ENCODE measurements at places on chromosomes 16 and 17.

- DNase-seq, result no peak
These were observed 111.7 kb upstream of the CDH5 start for GRCh38 chr16:66254751-66255150.

- DNase-seq, result no peak
These were observed 342.1 kb downstream of the ZFHX3 start for GRCh38 chr16:72705801-72706200.

DNA sequence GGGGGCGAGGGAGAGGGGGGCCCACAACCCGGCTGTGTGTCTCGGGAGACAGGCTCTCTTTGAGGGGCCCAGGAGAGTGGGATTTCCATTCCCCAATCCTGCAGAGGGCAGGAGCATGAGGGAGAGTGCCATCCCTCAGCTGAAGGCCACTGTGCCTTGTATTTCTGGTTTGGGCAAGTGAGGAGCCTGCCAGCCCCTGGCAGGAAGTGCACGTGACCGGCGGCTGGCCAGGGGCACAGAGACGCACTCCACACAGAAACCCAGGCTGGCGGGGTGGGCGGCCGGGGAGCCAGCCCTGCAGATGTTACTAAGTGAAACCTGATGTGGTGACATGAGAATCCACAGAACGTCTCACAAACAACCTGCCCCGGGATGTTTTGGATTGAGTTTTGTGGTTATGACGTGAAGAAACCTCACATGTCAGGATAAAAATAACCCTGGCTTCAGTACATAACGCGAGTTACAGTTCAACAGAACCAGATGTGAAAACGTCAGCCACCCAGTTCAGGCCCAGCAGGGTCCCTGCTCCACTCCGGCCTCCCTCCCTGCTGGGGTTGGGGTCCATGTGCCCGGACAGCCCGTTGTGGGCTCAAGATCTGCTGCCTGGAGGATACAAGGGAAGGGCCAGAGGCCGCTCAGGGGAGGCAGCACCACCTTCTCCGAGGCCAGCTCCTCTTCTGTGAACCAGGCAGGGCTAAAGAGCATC is 51.7 kb upstream of the MTSS2 start:
- DNase-seq, result no peak

DNA sequence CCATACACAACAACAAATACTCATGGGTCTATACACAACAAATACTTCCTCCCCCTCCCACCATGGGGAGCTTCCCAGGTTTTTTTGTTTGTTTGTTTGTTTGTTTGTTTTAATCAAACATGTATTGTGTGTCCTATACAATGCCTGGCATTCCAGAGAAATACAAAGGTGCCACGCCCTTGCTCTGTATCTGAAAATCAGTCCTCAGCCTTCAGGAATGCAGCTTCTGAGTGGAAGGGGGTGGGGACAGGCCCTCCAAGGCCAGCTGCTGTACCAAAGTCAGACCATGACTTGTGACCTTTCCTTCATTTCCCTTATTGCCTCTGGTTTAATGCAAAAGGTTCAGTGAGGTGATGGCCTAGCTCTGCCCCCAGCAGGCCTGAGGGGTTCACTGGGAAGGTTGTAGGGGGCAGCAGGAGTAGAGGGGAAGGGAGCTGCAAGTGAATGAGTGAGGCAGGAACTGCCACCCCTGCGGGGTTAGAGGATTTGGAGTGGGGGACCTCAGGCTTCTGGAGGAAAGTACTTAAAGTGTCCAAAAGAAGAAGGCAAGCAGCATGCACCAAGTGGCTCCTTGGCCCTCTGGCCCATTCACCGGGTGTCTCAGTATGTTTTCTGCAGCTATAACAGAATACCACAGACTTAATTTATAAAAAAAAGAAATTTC is 105.2 kb downstream of the CLEC16A start:
- peak; percentile 42 for DNase-seq

DNA sequence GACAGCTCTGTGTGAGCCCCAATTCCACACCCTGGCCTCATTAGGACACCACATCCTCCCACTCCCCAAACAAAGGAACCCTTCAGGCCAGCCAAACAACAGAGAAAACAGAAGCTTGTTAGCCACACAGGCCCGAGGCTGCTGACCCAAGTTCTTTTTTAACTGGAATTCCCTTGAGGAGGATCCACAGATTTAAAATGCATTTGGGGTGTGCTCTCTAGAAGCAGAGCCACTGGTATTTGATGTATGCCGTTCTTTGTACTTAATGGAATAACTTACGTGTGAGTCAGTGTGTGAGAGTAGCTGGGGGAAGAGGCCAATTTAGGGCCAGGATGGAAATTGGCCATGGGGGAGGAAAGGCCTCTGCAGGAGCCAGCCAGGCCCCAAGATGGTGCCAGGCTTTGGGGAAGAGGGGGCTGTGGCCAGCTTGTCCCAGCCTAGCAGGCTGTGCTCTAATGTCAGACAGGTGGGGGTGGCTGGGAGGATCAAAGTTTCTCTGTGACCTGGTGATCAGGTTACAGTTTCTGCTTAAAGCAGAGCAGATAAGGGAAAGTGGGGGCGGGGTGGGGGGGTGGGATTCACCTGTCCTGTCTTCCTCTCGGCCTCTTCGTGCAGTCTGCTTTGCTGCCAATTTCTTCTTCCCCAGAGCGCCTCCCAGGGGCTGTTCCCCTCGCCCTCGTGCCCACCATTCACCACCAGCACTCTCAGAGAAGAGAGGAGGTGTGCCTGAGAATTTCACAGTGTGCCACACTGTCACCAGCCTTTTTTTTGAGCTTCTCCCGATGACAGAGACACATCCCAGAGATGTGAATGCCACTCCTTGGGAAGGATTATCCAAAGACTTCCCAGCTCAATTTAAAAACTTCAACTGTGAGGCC is 50.8 kb downstream of the TOM1L2 start:
- peak; percentile 86 for DNase-seq

- DNase-seq, result no peak
These were observed 61.5 kb downstream of the PCTP start for GRCh38 chr17:55812323-55812722.

DNA sequence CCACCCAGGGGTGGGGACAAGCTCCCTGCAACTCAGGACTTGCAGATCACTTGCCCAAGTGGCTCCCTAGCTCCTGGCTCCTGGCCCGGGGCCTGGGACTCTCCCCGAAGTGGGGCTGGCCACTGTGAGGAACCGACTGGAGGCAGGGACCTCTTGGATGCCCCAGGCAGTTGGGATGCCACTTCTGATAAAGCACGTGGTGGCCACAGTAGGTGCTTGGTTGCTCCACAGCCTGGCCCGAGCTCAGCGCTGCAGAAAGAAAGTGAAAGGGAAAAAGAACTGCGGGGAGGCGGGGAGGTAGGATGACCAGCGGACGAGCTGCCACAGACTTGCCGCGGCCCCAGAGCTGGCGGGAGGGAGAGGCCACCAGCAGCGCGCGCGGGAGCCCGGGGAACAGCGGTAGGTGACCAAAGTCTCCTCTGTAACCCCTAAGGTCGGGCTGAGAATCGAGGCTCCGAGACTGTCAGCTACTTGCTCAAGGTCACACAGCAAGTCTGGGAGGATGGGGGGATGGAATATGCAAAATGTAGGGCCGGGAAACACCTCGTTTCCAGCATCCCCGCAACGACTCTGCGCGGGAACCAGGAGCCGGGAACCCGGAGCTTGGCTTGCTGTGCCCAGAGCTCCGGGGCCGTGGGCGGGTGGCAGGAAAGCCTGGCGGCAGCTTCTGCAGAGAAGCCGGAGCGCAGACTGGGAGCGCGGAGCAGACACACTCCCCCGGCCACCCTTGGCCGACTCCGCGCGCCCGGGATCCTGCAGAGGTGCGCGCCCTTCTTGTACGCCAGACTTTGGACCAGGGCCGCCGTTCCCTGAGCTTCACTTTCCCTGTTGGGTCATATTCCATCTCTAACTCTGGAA is 1.9 kb downstream of the CIITA start:
- DNase-seq, result peak; percentile 37

DNA sequence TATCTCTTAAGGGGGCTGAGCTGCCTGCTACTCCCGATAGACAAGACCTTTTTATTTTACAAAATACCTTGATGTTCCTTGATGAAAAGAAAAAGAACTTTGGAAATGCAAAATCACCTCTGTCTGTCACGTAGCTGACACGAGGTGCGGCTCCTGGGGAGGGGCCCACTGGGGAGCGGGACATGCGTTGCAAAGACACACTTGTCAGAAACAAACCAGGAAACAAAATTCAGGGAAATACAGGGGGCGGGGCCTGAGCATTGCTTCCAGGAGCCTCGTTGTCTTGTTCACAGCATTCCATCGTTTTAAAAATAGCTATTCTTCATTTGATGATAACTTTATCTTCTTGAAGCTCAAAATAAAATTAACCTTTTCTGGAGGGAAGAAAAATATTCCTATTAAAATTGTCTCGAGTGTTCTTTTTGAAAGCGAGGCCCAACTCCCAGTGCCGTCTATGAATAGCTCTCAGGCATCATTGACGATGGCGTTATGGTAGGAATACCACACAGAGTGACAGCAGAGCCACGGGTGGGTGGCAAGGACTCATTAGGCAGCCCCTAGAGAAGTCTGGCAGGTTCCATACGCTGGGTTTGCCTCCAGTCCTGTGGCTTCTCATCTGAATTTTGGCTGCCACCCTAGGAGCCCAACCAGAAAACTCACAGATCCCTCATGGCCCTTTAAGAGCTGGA is 286.9 kb downstream of the CPPED1 start:
- no peak for DNase-seq

- no peak for DNase-seq
These were observed 33.2 kb downstream of the CYTH1 start for GRCh38 chr17:78748730-78749317.

DNA sequence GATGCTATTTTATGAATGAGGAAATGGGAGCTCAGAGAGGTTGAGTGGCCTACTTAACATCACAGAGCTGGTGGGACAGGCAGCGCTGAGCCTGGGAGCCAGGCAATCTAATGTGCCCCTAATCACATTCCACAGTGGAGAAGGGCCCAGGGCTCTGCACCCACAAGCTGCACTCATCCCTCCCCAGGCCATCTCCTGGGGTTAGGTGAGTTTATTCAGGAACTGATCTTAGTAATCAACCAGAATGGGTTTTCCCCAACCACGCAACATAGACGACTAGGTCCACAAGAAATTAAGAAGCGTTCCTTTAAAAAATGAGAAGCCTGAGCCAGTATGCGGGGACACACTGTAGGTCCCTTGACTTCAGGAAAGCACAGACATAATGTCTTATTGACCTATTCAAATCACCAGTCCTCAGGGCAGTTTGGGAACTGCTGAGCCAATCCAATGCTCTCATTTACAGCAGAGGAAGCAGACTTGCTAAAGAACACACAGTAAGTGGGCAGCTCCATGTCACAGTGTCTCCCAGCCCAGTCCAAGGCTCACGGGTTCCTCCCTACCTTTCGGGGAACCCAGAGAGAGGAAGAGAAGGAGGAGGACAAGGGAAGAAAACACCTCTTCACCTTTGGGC is 2.3 kb downstream of the MPP3 start:
- DNase-seq, result no peak

DNA sequence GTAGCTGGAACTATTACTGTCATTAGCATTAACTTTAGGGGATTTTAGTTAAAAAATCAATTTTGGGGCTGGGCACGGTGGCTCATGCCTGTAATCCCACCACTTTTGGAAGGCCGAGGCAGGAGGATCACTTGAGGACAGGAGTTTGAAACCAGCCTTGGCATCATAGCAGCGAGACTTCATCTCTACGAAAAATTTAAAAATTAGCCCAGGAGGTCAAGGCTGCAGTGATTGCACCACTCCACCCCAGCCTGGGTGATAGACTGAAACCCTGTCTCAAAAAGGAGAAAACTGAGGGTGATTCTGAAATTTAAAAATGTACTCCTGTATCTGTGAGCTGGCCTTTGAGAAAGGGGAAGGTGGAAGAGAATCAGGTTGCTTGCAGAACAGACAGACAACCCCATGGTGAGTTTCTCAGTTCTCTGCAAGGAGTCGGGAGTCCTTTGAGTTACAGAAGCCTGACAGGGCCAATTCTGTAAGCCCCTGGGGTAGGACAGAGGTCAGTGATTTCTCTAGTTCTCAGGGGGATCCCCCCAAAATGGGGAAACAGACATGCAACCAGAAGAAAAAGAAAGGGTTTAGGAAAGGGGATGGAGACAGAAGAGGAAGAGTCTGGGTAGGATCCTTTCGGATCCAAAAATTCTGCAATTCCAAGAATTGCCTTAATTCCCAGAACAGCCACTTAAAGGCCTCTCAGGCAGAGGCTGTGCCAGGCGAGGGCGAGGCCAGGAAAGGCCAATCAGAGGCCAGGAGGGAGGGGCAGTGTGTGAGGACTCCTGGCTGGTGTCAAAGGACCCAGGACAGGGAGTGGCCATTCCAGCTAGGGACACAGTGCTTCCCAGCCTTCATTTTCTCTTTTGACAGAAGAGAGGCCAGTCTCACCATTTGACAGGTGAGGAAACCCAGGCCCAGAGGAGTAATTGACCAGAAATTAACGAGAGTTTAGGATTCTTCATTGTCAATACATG is 6.7 kb downstream of the NUPR1 start:
- peak; percentile 89 for DNase-seq

- DNase-seq, result no peak
These were observed 66.6 kb downstream of the ANKRD11 start for GRCh38 chr16:89423681-89424260.

DNA sequence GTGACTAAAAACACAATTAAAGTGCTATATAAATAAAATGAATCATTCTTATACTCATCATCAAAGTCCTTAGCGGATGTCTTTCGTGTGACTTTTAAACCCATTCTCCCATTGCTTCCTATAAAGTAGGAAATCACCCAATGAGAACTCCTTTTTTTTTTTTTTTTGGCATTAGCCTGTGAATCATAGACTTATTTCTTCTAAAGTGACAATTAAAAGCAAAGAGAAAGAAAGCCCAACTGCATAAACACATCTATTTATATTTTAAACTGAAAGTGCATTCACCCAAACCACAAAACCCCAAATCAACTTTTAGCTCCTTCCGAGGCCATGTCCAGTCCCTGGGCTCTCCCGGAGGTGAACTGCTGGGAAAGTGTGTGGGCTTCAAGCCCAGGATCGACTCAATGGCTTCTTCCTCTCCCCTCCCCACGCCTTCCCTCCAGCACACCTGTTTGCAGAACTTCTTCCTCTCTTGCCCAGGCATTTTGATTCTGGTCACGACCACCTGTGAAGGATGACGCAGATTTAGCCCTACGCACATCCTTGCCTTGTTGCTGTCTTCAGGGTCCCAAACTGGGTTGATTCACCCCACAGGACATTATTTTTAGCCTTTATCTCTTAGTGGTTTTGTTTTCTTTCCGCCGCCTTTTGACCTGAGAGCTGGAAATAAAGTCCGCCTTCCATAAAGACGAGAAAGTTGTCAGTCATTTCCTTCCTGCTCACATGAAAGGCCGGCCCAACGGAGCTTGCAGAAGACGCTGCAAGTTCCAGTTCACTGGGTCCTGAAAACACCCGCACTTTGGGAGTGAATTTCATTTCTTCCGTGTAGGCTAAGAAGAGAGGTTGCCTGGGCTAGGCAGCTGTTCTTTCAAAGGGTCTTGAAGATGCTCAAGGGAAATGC is 166.8 kb downstream of the MAP2K6 start:
- DNase-seq, result peak; percentile 34

GRCh38 chr16:7745276-7745675 is 412.6 kb downstream of the RBFOX1 start:
- DNase-seq, result no peak

GRCh38 chr16:3142327-3142726 is 7.5 kb downstream of the ZNF213 start:
- DNase-seq, result no peak

- peak; percentile 42 for DNase-seq
These were observed 63.9 kb upstream of the DNAJA2 start for GRCh38 chr16:47037396-47037745.

GRCh38 chr17:16171613-16172012 is 43.7 kb downstream of the NCOR1 start:
- DNase-seq, result no peak
